ENCODE measurements at places on chromosomes 1 and 21. TPM values are rescaled to one million over a fixed set of nuclear protein-coding genes. Genes with fewer than 3 reads are reported as not detected.

GRCh38 chr1:31415658-31416057, 2.6 kb downstream of the SERINC2 start:
- DNase-seq: no peak

GRCh38 chr1:13899856-13900255, 199.9 kb downstream of the PRDM2 start:
- DNase-seq: no peak

DNA sequence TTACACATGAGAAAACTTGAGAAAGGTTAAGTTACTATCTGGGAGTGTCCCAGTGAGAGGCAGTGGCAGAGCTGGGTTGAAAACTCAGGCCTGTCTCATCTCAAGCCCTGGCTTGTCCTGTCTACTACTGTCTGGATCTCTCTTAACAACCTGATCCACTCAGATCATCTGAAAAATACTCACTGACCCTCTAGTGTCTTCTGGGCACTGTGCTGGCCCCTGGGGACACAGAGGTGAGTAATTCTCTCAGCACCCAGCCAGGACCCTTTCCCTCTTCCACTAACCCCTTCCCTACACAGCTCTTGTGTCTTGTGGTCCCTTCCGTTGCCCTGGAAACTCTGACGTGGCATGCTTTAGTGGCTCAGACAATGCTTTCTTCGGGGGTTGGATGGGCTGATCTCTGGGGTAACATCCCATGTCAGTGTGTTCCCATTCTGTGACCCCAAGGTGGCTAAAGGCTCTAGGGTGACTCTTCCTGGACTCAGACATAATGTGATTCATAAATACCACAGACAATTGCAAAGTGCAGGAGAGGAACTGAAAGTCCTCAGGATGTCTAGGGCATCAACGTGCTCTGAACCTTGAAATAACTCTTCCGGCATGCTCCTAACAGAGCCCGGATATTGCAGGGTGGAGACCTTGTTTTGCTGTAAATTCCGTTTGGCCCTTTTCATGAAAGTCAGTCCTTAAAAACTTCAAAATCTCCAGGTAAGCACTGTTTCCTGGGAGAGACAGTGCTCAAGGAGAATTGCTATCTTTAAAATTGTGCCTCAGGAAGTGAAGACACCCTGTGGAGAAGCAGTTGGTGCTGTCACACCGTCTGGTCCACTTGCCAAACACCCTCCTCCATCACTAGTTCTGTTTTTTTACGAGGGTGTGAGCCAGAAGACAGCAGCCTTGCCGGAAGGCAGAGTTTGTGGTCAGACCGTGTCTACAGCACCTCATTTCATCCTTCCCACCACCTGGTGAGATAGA, 4.0 kb downstream of the SHISAL2A start:
- DNase-seq: peak; percentile 63

- DNase-seq: no peak
Measured at GRCh38 chr1:198903621-198904020, 264.8 kb downstream of the PTPRC start.

DNA sequence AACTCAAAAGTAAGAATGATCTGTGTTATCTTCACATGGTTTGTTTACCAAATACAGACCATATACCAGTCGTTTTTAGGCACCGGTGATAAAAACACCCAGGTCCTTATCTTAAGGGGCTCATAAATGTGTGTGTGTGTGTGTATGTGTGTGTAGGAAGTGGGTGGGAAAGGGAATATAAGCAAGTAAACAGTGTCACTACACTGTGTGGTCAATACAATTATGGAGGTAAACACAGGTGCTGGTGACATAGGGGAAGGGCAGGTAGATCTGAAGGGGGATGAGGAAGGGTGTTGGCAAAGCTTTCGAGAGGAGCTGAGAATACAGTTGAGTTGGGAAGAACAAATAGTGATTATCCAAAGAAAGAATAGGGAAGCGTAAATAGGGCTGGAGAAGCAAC, 19.1 kb upstream of the MRPS6 start:
- DNase-seq: no peak

DNA sequence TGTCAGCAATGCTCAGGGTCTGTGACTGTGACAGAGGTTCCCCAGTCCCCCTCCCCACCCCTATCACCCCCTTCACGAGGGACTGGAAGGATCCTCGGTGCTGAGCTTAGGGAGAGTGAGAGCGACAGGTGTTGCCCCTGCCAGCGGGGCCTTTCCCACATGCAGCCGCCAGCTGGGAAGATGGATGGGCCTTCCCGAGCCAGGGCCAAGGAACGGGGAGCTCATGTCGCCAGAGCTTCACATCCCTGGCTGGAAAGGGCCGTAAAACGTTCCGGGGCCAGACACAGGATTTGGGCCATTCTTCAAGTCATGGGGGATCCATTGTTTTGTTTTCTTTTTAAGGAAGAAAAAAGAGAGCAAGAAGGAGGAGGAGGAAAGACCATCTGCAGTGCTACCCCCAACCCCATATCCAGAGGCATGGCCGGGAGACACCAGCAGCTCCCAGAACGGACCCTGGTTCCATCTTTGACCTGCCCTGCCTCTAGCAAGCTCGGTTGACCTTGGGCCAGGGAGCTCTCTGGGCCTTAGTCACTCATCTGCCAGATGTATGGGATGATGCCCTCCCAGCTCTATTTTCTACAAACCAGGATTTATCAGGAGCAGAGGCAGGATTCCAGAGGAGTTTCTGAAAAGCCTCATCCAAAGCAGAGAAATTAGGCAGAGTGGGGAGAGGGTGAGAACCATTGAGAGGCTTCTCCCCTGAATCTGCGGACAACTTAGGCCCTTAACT, 54.1 kb downstream of the TAS1R2 start:
- no peak for DNase-seq

GRCh38 chr1:232952514-232953499, 2.4 kb downstream of the NTPCR start:
- DNase-seq: no peak

DNA sequence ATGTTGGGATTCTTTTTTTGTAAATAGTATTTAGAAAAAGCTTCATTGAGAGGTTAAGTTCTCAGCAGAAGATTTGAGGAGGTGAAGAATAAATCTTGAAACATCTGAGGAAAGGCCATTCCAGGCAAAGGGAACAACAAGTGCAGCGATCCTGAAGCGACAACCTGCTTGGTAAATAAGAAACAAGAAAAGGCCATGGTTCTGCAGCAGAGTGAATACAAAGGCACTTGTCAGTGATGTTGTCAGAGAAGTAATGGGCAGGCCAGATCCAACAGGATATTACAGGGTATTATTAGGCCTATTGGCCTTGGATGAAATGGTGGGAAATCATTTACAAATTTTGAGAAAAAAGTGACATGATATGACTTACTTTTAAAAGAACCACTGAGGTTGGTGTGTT, 960.0 kb downstream of the PLA2G4A start:
- no peak for DNase-seq

DNA sequence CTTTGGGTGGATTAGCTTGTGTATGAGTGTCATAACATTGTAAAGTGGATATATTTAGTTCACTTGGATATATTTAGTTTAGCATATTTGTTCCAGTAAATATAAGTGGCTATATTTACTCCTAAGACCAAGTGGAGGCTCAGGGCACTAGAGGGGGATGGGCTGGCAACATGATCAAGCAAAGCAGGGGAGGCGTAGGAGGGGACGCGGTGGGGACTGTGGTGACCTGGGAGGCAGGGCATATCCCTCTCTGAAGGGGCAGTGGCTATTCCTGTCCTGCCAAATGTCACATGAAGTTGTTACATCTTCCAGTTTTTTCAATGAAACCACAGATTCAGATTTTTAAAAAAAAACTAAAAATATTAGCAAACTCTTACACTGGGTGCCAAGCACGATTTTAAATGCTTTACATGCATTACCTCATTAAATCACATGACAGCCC, 51.9 kb upstream of the EDN2 start:
- DNase-seq: no peak

- no peak for DNase-seq
Measured at GRCh38 chr1:78301141-78301540, 189.6 kb upstream of the PTGFR start.

- no peak for DNase-seq
Measured at GRCh38 chr1:104787866-104788510, 1038.3 kb downstream of the AMY1C start.

DNA sequence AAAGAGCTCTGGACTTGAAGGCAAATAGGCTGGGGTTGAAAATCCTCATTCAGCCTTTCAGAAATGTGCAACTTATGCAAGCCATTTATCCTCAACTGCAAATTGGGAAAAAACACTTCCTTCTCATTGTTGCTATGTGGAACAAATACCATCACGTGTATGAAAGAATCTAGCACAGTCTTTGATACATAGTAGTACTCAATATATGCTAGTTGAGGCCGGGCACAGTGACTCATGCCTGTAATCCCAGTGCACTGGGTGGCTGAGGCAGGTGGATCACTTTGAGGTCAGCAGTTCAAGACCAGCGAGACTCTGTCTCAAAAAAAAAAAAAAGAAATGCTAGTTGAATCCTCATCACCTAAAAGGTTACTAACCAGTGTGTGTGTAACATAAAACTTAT, 8.2 kb downstream of the PI4KB start:
- no peak for DNase-seq

- DNase-seq: no peak
Measured at GRCh38 chr1:231313661-231314060, 24.0 kb downstream of the EXOC8 start.

Gene PADI3
- not detected for total RNA-seq

Data from activated naive CD4-positive, alpha-beta T cell treated with anti-CD3 and anti-CD28 coated beads, Interleukin-2, amount 50 U/mL, for 72 hours (primary cell).